ENCODE measurements at places on chromosomes 4 and X. TPM values are rescaled to one million over a fixed set of nuclear protein-coding genes. Genes with fewer than 3 reads are reported as not detected.
A peak's percentile ranks its signal among the peaks of the same experiment; 100 is the strongest.

MAGEE2 gene
- total RNA-seq, result not detected

LRRC66 gene
- total RNA-seq, result 0.57 TPM

FAM156B gene
- total RNA-seq, result 18.3 TPM

STX18 gene
- 21.1 TPM for total RNA-seq

SOD3 gene
- 22.9 TPM for total RNA-seq

BCORL1 gene
- total RNA-seq, result 20.0 TPM

FABP2 gene
- total RNA-seq, result not detected

PABPC4L gene
- 4.3 TPM for total RNA-seq

CD40LG gene
- not detected for total RNA-seq

EDA2R gene
- total RNA-seq, result 4.2 TPM

ASB9 gene
- total RNA-seq, result not detected

MED28 gene
- total RNA-seq, result 29.8 TPM

CCNA2 gene
- total RNA-seq, result 9.3 TPM

TBC1D8B gene
- 19.8 TPM for total RNA-seq

CYBB gene
- not detected for total RNA-seq

BRS3 gene
- not detected for total RNA-seq

SCLT1 gene
- 23.8 TPM for total RNA-seq

CLCN4 gene
- total RNA-seq, result 2.2 TPM

- no peak for DNase-seq
Observed at GRCh38 chrX:135516376-135516775, 4.1 kb upstream of the INTS6L start.

DNA sequence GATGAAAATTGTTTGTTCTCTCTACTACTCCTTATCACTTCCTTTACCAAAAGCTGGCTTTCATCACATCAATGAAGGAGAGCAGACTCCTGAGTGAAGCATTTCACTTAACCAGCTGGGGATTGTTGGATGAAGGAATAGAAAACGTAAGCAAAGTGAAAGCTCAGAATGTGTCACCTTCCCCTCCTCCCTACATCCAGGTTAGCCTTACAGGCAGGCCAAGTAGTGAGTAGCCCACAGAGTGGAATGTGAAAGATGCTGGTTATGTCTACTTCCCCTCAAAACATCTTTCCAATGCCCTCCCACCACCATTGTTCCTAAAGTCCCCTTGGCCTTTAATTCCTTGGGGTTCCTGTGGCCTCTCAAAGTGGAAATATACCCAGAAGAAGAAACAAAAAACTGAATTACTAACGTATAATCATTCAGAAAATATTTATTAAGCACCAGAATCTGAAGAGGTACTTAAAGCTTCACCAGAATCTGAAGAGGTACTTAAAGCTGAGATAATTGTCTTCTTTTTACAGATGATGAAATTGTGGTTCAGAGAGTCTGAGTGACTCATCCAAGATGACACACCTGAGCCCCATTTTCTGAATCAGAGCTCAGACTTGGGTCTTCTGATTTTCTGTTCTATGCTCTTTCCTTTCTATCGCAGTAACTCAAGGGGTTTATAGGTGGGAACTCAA is 6.5 kb downstream of the P2RY4 start:
- no peak for DNase-seq

- DNase-seq, result no peak
Observed at GRCh38 chr4:189773909-189774308, 166.8 kb upstream of the FRG1 start.

DNA sequence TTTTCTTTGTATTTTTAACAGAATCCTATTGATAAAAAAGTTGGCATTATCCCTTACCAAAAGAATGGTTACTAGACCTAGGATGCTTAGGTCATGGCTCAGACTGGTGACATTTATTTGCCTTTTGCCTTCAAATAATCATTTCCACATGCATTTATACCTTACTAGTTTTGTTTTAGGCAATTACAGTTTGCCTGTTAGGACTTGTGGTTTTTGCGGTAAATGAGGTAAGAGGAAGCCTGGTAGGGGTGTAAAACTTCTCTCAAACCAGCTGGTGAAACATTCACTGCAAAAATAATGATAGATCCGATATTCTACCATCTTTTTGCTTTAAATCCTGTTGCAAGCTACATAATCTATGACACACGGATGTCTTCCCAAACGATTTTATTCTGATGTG is 12.1 kb downstream of the LAMP2 start:
- no peak for DNase-seq

DNA sequence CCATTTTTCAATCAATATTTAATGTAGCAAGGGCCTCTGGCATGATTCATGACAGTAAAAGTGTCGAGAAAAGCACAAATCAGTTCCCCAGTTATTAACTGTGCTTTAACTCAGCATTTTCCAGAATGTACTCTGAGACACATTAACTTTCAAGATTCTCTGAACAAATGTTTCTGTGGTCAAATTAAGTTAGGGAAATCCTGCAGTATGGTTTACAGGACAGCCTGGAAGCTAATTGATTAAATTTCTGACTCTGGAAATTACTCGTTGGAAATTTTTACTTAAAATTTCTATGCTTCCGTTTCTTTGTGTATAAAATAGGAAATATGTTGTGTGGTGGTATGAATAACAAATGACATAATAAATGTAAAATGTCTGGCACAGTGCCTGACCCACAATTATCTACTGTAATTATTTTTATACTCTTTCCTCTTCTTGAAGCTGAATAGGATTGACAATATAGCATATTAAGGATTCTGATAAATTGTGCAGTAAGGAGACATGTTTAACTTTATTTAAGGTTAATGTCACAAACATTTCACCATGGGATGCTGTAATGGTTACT is 33.7 kb downstream of the STK32B start:
- no peak for DNase-seq

DNA sequence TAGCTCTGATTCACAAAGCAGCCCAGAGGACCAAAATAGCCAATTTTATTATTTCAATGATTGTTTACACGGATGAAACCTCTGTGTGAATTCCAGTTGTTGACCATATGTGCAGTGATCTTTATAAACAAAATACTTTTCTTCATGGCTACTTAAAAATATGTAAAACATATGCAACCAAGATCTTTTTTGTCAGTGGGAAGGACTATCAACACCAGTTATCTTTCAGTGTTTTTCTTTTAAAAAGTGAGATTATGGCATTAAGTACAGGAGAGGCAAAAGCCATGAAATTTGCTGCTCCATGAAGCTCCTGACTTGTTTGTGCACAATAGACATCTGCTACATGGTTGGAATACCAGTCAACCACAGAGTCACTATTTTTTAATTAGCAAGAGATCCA is 184.4 kb downstream of the DKK2 start:
- no peak for DNase-seq

- DNase-seq, result no peak
Observed at GRCh38 chr4:67687636-67688035, 13.3 kb downstream of the UBA6 start.

GRCh38 chr4:3845094-3845743 is 79.0 kb downstream of the ADRA2C start:
- no peak for DNase-seq

GRCh38 chr4:61805227-61805626 is 605.1 kb downstream of the ADGRL3 start:
- DNase-seq, result no peak

DNA sequence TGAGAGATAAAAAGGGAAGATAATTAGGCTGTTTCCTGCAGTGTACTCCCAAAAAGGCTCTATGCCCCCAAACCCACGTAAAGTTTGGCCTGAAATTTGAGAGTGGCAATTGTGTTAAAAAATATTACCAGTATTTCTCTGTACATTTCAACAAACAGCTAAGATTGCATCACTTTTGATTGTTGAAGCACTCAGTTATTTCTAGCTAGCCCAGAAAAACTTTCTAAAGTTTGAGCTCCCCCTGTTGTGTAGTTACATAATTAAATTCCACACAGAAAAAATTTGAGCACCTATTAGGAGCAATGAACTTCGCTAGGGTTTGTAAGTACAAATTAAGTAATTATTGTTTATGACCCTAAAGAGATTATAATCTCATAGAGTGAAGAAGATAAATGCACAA is 109.4 kb downstream of the DLG3 start:
- no peak for DNase-seq

- no peak for DNase-seq
Observed at GRCh38 chr4:23369331-23369730, 520.5 kb downstream of the PPARGC1A start.

DNA sequence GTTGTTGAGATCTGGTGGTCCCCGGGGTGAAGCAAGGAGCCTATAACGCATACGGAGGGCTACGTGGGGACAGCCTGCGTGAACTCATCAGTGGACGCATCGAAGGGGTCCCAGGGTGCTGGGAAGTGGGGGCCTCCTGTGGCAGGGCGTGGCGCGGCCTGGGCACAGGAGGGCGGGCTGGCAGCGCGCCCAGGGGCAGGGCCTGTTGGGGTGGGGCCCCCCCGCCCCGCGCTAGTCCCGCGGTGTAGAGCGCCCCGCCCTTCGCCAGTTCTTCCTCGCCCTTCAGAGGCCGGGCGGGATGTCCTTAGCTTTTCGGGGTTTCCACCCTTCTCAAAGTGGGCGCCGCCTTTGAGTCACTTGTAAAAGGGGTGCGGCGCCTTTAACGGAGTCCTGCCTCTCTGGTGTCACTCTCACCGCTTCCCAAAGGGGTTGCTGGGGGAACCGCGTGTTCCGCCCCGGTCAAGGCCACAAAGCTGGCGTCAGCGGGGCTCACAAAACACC is 632 bp downstream of the PLP2 start:
- no peak for DNase-seq

DNA sequence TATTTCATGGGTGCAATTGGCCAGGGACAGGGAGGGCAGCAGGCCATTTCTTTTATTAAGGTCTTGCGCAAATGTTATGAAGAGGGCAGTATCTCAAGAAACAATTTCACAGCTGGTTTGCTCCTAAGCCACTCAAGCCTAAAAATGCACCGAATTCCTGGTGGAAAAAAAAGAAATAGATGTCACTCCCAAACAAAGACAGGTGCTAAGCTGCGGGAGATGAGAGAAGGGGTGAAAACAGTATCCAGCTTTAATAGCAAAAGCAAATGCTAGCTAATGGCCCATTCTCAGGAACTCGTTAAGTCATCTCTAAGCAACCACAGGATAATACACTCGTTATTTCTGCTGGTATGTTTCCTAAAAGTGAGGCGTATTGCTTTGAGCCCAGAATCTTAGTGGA is 116.4 kb downstream of the ARX start:
- DNase-seq, result no peak

- DNase-seq, result no peak
Observed at GRCh38 chr4:119585771-119586170, 42.8 kb downstream of the PDE5A start.

DNA sequence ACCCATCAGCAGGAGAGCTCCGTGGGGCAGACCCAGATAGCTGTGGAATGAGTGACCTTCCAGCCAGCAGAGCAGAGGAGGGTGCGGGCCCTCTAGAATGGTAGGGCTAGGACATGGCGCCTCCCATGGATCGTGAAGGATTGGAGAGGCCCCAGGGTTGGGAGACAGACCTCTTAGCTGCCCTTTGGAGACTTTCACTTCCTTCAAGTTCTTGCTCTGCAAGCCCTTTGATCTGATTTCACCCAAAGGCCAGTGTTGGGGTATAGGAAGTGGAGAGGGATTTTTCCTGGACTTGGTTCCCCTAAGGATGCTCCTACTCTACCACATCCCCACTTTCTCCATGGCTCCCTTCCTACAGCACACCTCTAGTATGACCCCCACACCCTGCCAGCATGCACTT is 3.0 kb downstream of the SASH3 start:
- DNase-seq, result peak; percentile 51

- DNase-seq, result no peak
Observed at GRCh38 chr4:1458581-1458980, 52.3 kb upstream of the NKX1-1 start.

GRCh38 chrX:47266643-47267042 is 33.8 kb downstream of the USP11 start:
- DNase-seq, result no peak

GRCh38 chr4:120327276-120327675 is 260.6 kb upstream of the MAD2L1 start:
- DNase-seq, result no peak

GRCh38 chrX:110944751-110945675 is 149.4 kb upstream of the CHRDL1 start:
- peak; percentile 79 for DNase-seq

- no peak for DNase-seq
Observed at GRCh38 chrX:21972721-21973120, 32.2 kb downstream of the SMS start.

DNA sequence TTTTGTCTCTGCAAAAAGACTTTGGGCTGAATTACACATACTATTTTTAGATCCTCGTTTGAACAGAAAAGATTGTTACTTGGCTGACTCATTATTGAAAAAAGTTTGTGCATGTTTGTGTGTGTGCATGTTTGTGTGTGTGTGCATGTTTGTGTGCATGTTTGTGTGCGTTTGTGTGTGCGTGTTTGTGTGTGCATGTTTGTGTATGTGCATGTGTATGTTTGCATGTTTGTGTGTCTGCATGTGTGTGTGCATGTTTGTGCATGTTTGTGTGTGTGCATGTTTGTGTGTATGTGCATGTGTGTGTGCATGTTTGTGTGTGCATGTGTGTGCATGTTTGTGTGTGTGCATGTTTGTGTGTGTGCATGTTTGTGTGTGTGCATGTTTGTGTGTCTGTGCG is 201.1 kb upstream of the FAT1 start:
- no peak for DNase-seq

GRCh38 chrX:9997041-9997440 is 29.9 kb downstream of the CLDN34 start:
- DNase-seq, result no peak

GRCh38 chr4:166318810-166319525 is 445.9 kb downstream of the TLL1 start:
- no peak for DNase-seq

- no peak for DNase-seq
Observed at GRCh38 chr4:8241895-8242696, 27.5 kb upstream of the HTRA3 start.

GRCh38 chrX:13852001-13852695 is 35.3 kb upstream of the GPM6B start:
- no peak for DNase-seq

- no peak for DNase-seq
Observed at GRCh38 chr4:112130906-112131305, 14.3 kb upstream of the FAM241A start.

DNA sequence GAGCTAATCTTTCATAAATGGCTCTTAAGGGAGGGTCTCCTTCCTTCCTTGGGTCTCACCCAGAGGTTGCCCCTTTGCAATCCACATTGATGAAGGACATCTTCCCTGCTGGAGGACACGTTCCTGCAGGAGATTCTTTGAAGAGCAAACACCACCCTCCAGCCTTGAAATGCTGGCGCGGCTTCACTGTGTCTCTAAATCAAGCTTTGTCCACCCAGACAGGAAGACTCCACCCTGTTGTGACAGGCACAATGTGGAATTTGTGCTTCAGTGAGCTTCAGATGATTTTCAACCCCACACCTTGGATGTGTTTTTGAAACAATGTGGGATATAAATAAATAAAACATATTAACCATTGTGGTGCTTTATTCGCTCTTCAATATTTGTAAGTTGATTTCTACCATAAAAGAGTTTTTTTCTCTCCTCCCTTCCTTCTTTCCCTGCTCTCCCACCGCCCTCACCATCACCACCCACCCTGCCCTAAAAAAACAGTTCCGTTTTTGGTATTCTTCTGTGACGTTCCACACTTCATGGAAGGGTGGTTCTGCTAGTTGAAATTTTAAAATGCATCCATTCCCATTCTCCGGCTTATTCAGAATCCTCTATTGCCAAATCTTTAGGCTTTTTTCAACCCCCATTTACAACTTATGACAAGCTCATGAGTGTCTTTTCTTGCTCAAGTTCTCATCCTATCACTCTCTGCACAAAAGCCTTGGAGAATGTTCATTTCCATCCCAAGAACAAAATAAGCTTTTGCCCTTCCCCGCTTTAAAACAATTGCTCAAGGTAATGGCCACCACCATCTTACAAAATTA is 264.3 kb downstream of the RAPGEF2 start:
- DNase-seq, result no peak

- no peak for DNase-seq
Observed at GRCh38 chr4:82508806-82509428, 52.9 kb downstream of the TMEM150C start.

- DNase-seq, result no peak
Observed at GRCh38 chr4:36241771-36242170, 2.5 kb downstream of the ARAP2 start.

All from chondrocyte (in vitro differentiated cells).